Stimulated activated CD4-positive, alpha-beta T cell treated with anti-CD3 and anti-CD28 coated beads, Interleukin-1b, Interleukin-23, amount 100 ng/mL, for 4 hours (primary cell): ENCODE measurements at places on chromosomes 4 and X.
A peak's percentile ranks its signal among the peaks of the same experiment; 100 is the strongest.

- DNase-seq: no peak
Measured at GRCh38 chrX:121103381-121103780, 56.0 kb downstream of the GLUD2 start.

GRCh38 chrX:77768787-77769186 lies 17.2 kb downstream of the ATRX start:
- DNase-seq: no peak

GRCh38 chr4:20305976-20306375 lies 54.3 kb downstream of the SLIT2 start:
- no peak for DNase-seq

DNA sequence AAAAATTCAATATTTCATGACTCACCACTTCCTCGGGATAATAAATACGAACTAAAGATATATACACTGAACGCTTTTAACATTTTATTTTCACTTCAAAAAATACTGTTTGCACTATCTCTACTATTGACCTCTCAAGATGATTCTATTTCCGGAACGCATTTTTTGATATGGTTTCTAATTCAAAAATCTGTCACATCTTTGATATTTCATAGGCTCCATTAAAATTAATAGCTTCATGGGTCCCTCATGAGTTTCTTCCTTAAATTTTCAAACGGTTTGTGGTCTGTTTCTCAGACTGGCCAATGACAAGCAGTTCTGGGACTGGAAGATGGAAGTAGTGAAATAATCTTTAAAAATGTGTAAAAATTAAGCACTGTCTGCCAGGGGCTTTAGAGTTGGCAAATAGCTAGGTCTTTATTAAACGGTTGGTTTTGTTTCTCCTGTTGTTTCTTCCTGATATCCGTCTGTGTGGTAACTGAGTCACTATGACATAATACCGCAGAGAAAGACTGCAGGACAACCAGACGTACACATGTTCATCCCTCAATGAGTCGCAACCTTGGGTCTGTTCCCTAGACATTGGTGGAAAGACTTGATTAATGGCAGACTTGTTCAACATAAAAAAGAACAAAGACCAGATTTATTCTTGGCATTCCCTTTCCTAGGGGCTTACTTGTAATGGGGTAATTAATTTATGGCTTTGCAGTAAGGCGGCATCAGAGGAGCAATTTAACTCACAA lies 133.8 kb downstream of the PALLD start:
- no peak for DNase-seq

- DNase-seq: no peak
Measured at GRCh38 chr4:112853662-112854256, 195.7 kb upstream of the ANK2 start.

- no peak for DNase-seq
Measured at GRCh38 chr4:61431131-61431530, 231.0 kb downstream of the ADGRL3 start.

GRCh38 chrX:52261125-52261462 lies 76.4 kb downstream of the MAGED4 start:
- DNase-seq: no peak

DNA sequence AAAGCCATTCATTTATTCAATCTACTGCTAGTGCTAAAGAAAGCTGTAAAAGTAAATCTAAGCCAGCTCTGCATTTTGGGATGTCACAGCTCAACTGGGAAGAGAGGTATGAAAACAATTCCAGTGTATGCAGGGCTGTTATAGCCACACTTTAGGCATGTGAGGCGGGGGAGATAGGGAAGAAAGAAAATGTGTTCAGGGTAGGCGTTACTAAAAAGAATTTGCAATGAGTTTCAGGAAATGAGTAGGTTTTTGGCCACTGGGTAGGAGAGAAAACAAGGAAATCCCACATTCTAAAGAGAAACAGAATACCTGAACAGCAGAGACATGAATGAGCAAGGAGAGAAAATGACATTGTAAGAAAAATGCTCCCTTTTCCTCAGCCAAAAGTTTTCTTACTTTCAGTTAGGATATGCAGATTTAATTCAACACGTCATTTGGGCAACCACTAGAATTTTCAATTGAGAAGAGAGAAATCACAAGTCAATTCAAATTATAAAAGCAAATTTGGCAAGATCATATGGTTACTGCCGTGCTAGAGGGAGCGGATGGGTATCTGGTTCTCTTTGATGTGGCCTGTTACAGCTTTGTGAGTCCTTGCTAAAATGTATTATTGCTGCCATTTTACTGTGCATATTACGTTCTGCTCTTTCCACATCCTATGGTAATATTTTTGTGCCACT lies 226.3 kb downstream of the KCNIP4 start:
- no peak for DNase-seq

DNA sequence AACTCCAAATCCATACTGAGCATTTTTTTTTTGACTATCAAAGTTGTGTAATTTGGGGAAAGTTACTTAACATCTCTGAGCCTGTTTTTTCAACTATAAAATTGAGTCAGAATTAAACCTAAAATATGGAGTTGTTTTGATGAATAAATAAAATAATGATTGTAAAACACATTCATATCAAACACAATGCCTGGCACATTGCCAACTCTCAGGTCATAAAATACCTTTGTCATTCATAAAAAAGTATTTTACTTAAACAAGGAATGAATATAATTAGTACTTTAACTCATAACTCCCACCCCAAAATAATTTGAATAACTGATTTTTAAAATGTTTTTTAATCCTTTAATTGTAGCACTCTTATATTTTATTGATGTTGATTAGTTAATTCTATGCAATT lies 3.8 kb upstream of the GPR174 start:
- DNase-seq: no peak

DNA sequence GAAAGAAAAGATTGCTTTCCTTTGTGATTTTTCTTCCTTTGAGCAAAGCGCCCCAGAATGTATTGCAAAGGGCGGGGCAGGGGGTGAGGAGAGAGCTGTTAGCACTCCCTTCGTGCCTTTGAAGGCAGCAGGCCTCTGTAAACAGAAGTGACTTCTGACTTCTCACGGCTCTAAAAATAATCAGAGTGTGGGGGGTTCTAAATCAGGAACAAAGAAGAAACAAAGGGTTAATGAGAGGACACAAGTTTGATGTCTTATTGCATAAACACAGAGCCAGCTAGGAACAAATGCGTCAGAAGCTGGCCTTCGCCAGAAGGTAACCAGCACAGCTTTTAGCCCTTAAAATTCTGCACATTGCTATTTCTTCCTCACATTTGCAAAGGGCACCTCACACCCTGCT lies 626.2 kb downstream of the MID1IP1 start:
- DNase-seq: no peak

DNA sequence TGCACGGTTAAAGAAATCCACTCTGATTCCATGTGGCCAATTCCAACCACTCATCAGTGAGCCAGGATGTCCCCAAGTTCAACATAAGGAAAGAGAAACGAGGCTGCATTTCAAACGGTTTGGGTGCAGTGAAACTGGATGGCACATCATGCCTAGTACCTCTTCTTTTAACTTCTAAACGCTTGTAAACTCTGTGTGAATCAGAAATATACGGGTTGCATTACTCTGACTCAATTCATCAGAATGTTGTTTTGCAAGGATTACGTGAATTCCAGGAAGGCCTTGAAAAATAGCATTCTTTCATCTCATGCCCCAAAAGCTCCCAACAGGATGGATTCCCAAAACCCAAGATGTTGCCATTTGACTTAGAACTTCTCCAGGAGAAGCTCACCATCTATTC lies 270.4 kb downstream of the LDB2 start:
- DNase-seq: no peak

- no peak for DNase-seq
Measured at GRCh38 chr4:23038626-23039491, 346.1 kb downstream of the GBA3 start.

GRCh38 chr4:94477227-94477626 lies 25.5 kb downstream of the PDLIM5 start:
- no peak for DNase-seq

- no peak for DNase-seq
Measured at GRCh38 chrX:84873176-84873575, 130.5 kb upstream of the APOOL start.

- DNase-seq: no peak
Measured at GRCh38 chr4:19403786-19404370, 847.8 kb upstream of the SLIT2 start.

DNA sequence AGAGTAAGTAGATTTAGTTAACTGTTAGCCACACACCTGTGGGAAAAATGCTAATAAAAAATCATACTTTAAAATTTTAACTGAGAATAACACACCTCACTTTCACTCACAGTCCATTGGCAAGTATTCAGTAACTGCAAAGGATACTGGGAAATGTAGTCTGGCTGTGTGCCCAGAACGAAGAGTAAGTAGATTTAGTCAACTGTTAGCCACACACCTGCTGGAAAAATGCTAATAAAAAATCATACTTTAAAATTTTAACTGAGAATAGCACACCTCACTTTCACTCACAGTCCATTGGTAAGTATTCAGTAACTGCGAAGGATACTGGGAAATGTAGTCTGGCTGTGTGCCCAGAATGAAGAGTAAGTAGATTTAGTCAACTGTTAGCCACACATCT lies 178.4 kb upstream of the NWD2 start:
- no peak for DNase-seq

- DNase-seq: no peak
Measured at GRCh38 chrX:106987488-106987887, 12.5 kb downstream of the MORC4 start.

GRCh38 chrX:17564689-17565409 lies 172.4 kb upstream of the SCML1 start:
- no peak for DNase-seq

GRCh38 chr4:145936997-145937901 lies 1.4 kb downstream of the ZNF827 start:
- DNase-seq: peak; percentile 47

GRCh38 chr4:63379750-63380522 lies 1029.3 kb downstream of the TECRL start:
- no peak for DNase-seq

- no peak for DNase-seq
Measured at GRCh38 chr4:89284020-89284424, 23.6 kb downstream of the GPRIN3 start.

- no peak for DNase-seq
Measured at GRCh38 chr4:52848254-52848653, 13.9 kb upstream of the RASL11B start.

- no peak for DNase-seq
Measured at GRCh38 chr4:175953960-175954521, 111.6 kb upstream of the WDR17 start.

DNA sequence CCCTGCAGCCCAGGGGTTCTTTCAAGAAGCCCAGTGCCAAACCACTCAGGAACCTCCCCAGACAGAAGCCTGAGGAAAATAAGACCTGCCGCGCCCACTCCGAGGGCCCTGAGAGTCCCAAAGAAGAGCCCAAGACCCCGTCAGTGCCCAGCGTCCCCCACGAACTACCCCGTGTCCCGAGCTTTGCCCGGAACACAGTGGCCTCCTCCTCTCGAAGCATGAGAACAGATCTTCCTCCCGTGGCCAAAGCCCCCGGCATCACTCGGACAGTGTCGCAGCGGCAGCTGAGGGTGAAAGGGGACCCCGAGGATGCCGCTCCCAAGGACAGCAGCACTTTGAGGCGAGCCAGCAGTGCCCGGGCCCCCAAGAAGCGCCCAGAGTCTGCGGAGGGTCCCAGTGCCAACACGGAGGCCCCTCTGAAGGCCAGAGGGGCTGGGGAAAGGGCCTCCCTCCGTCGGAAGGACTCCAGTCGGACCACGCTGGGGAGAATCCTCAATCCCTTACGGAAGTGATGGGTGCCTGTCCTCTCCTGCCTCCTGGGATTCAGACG lies 40.2 kb downstream of the FHDC1 start:
- no peak for DNase-seq

GRCh38 chr4:47031751-47032404 lies 511 bp downstream of the GABRB1 start:
- no peak for DNase-seq

- DNase-seq: no peak
Measured at GRCh38 chr4:128305942-128306341, 18.3 kb upstream of the PGRMC2 start.

DNA sequence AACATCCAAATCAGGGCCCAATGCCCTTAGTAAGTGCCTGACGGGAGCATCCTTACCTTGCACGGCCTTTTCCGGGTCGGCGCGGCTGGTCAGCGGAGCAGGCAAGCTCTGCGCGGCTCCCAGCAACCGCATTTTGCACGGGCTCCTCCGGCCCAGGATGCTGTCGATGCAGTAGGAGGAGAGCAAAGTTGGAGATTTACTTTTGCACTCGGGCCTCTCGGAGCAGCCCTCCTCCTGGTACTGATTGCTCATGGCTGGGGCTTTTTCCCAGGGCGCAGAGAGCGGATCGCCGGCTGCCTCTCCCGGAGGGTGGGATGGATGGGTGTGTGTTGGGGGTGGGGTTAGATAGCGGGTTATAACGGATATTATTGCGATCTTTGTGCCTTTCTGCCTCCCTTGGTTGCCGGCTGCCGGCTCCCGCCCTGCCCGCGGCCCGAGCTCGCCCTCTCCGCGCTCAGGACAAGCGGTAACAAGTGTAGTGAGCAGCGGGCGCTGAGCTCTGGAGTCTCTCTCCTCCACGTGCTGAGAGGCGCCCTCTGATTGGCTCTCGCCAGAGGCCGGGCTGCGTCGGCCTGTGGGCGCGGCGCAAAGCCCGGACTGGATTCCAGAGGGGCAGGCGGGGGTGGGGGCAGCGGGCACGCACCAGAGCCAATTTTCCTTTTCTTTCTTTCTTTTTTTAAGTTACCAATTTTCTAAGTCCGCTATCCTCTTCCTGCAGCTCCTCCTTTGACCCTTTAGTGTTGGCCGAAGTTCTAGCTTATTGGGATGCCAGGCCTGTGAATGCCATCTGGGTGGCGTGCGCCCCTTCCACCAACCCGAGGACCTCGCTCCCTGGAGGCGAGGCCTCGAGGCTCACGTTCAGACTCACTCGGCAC lies at the start of gene ARX:
TSS of gene ARX (minus strand) at position 480 of the 875 bp plus-strand sequence. CDS start at position 252, 228 bp downstream.
- DNase-seq: no peak

DNA sequence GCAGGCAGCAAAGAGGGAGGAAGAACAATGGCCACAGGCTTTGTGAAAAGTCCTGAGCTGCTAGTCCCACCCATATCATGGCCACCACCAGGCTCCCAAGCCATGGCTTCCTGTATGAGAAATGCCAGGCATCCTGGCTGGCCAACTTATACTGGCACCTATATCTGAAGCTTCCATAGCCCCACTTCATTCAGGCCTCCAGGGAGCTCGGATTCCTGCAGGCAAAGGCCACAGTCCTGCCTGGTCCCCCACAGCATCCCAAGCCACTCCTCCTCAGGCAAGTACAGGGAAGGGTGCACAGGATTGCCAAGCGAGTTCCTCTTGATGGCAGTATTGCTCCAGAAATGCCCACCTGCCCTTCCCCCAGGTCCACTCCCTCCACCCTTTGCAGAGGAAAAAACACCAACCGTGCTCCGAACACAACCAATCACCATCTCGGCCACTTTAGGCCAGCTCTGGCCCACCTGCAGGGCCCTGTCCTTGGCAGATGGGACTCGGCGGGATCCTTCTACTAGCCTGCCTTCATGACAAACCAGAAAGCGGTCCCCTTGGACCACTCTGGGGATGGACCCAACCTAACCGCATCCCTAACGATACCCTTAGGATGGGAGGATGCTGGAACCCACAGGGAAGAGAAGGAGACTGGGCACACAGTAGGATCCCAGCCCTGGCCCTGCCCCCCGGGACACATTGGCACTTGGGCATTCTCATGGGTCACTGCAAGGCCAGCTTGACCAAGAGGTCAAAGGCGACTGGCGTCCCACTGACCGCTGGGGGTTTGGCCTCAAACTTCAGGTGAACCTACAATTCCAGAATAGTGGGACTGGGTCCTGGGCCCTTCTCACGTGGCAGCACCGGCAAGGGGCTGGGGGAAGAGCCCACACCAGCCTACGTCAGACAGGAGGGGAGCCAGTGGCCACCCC lies 220.4 kb upstream of the AGTR2 start:
- no peak for DNase-seq

GRCh38 chr4:3724319-3725231 lies 41.6 kb upstream of the ADRA2C start:
- DNase-seq: no peak
